ENCODE measurements at places on chromosomes 16 and 17.

DNA sequence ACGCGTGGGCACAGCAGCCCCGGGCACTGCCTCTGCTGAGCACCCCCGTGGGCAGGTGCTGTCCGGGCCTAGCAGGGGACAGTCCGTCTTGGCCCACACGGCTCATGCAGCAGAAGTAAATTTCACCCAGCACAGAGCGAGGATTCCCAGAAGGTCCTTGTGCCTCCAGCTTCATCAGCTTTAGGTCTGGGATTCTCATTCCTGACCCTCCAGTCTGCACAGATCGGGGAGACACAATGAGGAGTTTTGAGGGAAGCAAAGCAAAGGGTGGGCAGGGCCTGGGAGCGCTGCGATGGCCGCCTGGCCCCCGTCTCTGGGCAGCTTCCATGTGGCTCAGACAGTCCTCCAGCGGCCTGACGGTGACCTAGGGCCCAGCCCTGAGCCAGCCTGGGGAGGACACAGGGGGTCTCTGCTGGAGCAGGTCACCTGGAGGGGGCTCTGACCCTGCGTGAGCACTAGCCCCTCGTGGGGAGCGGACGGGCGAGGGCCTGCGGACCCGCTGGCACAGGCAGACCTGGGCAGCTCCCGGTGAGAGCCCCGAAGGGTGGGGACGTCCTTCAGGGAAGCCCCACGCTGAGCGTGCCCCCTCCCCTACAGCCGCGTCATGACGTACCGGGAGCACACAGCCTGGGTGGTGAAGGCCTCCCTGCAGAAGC lies 30.7 kb upstream of the CHMP6 start:
- DNase-seq, result no peak

DNA sequence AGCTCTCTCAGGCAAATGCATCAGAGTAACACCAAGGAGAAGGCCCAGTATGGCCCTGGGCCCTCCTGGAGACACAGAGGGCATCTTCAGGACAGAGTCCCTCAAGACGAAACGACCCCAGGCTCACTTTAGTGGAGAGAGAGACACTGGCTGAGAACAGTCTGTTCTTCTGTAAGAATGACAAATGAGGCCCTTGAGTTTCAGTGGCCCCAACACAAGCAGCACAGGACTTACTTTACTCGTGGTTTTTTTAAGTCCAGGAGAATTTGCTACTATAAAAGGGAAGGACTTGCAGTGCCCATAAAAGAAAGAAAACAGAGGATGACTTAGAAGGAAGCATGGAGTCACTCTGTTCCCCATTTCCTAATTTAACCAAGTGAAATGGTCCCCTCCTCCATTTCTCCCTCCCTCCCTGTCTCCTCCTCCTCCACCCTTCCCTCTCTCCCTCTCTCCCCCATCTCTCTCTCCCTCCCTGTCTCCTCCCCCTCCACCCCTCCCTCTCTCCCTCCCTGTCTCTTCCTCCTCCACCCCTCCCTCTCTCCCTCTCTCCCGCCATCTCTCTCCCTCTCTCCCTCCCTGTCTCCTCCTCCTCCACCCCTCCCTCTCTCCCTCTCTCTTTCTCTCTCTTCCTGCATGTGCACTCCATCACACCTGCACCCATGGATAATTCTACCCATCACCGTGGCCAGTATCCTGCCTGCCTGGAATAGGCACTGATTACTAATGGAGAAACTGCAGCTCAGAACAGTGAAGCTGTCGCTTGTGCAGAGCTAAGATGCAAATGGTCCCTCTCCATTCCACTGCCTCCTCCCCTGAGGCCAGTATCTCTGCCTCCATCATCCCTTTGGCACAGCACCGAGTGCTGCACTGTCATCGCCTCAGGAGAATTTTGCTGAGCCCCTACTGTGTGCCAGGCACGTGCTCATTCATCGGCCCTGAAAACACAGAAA lies 47.3 kb upstream of the RBFOX3 start:
- DNase-seq, result no peak

DNA sequence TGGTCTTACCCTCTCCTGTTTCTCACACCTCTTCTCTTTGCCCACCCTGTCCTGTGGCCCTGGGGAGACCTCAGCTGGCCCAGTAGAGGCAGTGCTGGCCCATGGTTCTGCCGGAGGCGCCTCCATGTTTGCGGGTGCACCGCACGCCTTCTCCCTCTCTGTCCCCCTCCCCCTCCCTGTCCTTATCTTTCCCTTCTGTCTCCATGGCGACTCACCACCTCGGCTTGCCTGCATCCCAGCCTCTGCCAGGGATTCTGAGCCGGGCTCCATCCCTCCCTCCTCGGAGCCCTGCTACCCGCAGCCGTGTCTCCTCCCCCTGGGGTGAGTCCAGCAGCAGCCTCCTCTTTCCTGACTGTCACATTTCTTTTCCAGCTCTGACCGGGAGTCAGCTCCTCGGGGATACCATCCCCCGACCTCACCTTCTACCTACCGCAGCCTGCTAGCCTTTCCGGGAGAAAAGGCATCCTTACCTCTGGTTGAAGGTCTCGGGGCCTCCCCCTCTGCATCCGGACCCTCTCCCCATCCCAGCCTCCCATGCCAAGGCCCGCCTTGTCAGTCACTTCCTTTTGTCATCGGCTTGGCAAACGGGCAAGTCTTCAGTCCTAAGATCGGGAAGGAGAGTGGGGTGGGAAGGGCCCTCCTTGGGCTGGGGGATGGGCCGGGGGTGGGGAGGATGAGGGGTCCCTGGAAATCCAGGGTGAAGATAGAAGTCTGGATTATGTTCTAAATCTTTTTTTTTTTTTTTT lies at the start of gene RNF112:
TSS of gene RNF112 (plus strand) at position 358 of the 746 bp plus-strand sequence. CDS start at position 535, 177 bp downstream.
- DNase-seq, result no peak

GRCh38 chr17:64008830-64009229 lies 10.7 kb downstream of the PRR29 start:
- DNase-seq, result no peak

DNA sequence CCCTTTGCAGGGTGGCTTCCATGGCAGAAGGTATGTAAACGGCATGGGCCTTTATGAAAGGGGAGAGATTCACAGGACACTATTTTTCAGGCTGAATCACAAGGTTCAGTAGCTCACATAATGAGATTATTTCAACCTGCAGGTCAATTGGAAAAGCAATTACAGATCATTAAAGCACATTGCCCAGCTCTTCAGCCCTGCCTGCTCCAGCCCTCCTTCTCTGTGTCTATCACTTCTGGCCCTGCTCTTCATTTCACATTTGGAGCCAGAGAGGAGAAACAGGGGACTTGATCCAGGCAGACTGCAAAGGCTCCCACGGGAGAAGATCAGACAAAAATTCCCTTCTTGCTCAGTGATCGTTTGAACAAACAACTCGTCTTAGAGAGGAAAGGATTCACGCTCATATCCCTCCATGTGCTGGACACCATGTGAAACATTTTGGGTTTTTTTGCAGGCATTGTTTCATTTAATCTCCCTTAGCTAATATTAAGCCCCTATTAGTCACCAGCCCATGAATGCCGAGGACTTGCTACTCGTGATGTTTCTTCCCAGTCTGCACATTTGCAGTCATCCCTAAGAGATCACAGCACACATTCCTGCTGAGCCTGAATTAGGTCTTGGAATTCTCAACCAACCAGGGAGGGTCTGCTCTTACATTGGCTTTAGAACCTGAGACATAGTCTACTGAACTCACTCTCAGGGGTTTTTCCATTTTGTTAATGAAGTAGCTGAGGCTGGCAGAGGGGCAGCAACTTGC lies 443.9 kb upstream of the CCL2 start:
- no peak for DNase-seq

DNA sequence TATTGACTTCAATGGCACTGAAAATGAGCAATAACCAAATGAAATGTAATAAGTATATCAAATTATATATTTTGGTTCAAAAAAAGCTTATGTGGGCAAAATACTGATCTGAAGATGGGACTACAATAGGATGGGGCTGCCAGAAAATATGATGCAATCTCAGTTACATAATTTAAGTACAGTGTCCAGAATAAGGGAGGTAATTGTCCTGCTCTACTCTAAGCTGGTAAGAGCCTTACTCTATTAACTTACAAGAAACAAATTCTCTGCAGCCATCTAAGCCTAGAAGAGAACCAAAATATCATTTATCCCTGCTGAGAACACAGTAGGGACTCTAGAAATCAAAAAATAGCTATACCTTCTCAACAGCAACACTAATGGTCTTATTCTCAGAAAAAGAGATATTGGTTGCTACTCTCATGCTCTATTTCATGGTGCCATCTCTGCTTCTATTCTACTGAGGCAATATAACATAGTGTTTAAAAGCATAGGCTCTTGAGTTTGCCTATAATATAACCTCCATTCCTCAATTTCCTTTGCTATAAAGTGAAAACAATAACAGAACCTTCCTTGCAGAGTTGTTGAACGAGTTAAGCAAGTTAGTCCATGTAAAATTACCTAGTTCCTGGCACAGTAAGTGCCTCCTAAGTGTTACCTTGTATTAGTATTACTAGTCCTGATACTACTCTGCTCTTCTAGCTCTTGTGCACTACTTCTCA lies 19.9 kb downstream of the NQO1 start:
- no peak for DNase-seq

DNA sequence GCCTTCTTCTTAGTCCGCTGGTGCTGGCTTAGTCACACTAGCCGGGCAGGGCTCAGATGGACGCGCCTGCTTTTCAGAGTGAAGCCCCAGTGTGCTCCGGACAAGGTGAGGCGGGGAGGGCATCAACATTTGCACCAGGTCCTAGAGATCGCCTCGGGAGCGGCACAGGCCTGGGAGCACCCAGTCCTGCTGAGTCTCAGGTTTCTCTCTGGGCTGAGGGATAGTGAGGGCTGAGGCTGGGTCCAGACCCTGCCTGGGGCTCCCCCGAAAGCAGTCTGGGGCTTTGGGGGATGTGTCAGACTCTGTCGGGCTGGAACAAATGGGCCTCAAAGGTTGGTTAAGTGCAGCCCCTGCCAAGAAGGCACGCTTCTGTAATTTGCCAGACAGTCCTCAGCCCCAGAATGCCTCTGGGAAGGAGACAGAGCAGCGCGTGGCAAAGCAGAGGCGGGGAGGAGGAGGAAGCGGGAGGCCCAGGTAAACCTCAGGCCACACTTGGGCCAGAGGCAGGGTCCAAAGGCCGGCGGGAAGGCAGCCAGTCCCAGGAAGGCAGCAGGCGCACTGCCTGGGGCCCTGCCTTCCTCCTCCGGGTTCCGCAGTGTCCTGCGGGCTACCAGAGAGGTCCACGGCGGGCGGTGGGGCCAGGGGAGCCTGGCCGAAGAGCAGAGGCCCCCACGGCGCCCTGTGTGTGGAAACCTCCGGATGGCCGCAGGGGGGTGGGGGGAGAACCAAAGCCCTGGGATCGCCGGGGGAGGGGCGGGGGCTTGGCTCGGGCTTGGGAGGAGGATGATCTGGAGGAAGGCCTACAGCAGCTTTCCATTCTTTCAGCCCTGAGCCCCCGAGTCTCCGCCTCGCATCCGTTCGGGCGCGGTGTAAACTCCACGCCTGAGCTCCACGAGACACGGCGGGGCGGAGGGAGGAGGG lies 39.5 kb upstream of the ATP2A3 start:
- DNase-seq, result no peak

GRCh38 chr16:23207485-23207884 lies 24.9 kb downstream of the SCNN1G start:
- DNase-seq, result no peak

- DNase-seq, result no peak
These were observed 8.8 kb upstream of the ZNF263 start for GRCh38 chr16:3274490-3274889.

DNA sequence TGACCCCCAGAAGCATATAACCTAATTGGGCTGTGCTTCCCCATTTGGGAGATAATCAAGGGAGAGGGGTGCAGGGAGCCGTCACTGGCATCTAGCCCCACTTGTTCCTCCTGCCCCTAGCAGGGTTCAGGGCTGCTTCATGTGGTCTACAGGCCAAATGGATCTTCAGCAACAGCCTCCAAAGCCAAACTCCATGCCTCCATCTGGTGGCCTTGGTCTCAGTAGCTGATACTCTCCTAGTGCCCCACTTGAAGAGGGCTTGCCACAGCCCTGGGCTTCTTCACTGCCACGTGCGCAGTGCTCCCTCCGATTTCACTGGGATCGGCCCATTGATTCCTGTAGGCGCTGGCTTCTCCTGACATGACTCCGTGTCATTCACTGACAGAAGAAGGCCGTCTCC lies 24.6 kb downstream of the LYRM9 start:
- no peak for DNase-seq

- no peak for DNase-seq
These were observed 11.8 kb upstream of the CIBAR2 start for GRCh38 chr16:85123891-85124635.

All from AG04449 (cell line).